ENCODE measurements at places on chromosomes 7 and 10. TPM values are rescaled to one million over a fixed set of nuclear protein-coding genes. Genes with fewer than 3 reads are reported as not detected.

- no peak for DNase-seq
Observed at GRCh38 chr10:78211561-78212051, 177.9 kb downstream of the RPS24 start.

- no peak for DNase-seq
Observed at GRCh38 chr10:109393425-109393824, 529.9 kb downstream of the XPNPEP1 start.

- no peak for DNase-seq
Observed at GRCh38 chr10:7428673-7429350, 18.0 kb upstream of the SFMBT2 start.

DNA sequence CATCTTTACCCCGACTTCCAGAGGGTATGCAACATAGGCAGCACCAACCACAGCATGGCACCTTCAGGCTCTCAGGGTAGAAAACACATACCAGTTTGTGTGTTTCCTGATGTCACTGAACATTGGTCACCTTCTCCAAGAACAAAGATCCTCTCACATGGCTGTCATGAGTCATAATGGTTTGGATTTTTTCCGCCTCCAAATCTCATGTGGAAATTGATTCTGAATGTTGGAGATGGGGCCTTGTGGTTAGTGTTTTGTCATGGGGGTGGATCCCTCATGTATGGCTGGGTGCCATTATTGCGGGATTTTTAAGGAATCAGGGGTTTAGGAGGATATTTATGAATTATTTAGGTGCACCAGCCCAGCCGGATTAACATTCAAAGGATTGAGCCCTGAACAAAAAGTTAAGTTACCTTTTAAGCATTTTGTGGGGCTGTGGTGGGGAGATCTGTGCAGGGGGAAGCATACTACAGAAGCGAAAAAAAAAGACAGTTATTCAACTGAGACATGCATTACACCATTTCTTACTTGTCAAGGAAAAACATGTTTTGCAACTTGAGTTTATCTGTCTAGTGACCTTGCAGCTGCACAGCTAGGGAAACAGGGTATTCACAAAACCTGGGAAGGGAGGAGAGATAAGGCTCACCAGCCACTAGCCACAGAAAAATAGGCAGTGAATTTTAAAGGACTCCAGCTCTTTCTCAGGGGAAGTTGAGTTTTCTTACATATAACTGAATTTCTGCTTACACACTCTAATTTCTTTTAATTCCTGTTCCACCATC, 774.1 kb upstream of the AUTS2 start:
- DNase-seq: no peak

GRCh38 chr10:78653555-78653954, 415.2 kb upstream of the ZMIZ1 start:
- no peak for DNase-seq

Gene AGAP9
- 4.8 TPM for total RNA-seq

Data from glomerular endothelial cell (primary cell).